ENCODE measurements at places on chromosomes 2 and 18. TPM values are rescaled to one million over a fixed set of nuclear protein-coding genes. Genes with fewer than 3 reads are reported as not detected.

- H3K27ac ChIP-seq: no peak overlapping the region
- no peaks in the 10 kb centered on the region for H3K36me3 ChIP-seq
- DNase-seq: no peak
- no peak overlapping the region for H3K4me3 ChIP-seq
These were observed 351.0 kb upstream of the POU3F3 start for GRCh38 chr2:104502901-104503300.

The SLC19A3 gene
- total RNA-seq: not detected

- H3K4me3 ChIP-seq: no peak overlapping the region
- DNase-seq: no peak
- H3K27ac ChIP-seq: no peak overlapping the region
- H3K27me3 ChIP-seq: no peaks in the 10 kb centered on the region
- no peaks in the 10 kb centered on the region for H3K36me3 ChIP-seq
These were observed 235.4 kb upstream of the FANCL start for GRCh38 chr2:58476556-58476955.

GRCh38 chr2:123696799-123697410 is 328.2 kb upstream of the CNTNAP5 start:
- H3K36me3 ChIP-seq: no peaks in the 10 kb centered on the region
- no peak overlapping the region for H3K4me3 ChIP-seq
- H3K27ac ChIP-seq: no peak overlapping the region
- no peaks in the 10 kb centered on the region for H3K4me1 ChIP-seq
- H3K27me3 ChIP-seq: no peaks in the 10 kb centered on the region
- no peak for DNase-seq

DNA sequence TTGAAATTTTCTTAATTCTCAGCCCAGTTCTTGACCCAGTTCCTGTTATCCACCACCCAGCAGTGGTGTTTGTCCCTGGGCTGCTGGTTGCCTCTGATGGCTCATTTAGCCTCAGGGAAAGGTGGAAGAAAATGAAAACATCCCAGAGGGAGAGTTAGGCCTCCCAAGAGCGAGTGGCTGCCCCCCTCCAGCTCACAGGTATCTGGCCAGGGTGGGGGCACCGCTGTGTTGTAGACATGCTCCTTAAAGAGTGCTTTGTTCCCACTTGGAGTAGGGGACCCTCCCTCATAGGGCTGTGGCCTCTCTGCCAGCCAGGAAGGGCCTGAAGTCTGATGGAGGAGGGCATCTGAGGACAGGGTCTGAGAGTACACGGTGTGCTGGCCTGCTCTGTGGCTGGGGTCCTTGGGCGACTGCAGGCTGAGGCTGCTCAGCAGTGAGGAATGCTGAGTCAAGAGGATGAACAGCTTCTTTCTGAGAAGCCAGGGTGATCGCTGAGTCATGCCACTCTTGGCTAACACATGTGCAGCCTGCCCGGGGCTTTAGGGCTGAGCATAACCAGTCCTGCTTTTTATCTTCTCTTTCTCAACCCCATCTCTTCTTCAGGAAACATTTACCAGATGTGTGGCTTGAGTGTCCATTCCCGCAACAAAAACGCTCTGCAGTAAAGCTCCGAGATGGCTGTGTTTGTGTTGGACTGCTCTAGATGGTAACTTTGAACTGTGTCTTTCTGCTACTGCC is 72.3 kb downstream of the IL1R2 start:
- no peaks in the 10 kb centered on the region for H3K27me3 ChIP-seq
- no peak overlapping the region for H3K4me3 ChIP-seq
- peak; percentile 97 for DNase-seq

The NT5DC4 gene
- not detected for total RNA-seq

The DRC1 gene
- total RNA-seq: not detected

The MALT1 gene
- total RNA-seq: 33.0 TPM

The MARCO gene
- total RNA-seq: 2.4 TPM

The LOXHD1 gene
- total RNA-seq: not detected

The ANKRD23 gene
- 7.6 TPM for total RNA-seq

DNA sequence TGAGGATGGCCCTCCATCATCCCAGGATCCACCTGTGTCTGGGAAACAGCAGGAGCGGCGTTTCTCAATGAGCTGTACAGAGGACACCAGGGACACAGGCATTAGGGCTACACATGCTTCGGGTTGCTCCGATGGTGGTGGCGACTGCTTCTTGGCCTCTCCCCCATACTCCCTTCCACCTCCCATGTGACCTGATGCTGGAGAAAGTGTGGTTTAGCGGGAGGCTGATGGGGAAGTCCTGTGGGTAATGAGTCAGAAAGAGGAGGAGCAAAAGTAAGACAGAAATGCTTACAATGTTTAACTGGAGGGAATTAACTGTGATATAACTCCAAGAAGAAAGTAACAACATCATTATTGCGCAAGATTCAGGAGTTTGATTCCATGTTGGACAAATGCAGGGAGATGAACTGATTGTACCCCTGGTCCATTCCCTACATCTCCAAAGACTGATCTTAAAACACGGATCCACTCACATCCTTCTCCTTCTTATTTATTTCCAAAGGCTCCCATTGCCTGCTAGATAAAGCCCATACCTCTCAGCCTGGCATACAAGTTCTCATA is 186.6 kb downstream of the NRP2 start:
- no peaks in the 10 kb centered on the region for H3K36me3 ChIP-seq
- no peak overlapping the region for H3K4me3 ChIP-seq
- no peaks in the 10 kb centered on the region for H3K27me3 ChIP-seq
- peak; percentile 50 for DNase-seq
- no peak overlapping the region for H3K27ac ChIP-seq
- no peaks in the 10 kb centered on the region for H3K4me1 ChIP-seq

DNA sequence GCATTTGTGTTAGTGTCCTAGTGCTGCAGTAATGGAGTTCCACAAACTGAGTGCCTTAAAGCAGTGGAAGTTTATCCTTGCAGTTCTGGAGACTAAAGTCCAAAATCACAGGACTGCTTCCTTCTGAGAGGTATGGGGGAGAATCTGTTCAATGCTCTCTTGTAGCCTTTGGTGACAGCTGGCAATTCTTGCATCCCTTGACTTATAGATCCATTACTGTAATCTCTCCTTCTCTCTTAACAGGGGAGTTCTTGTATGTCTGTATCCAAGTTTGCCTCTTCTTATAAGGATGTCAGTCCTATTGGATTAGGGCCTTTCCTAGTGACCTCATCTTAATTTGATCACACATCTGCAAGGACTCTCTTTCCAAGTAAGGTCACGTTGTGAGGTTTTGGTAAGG is 69.9 kb downstream of the XRCC5 start:
- H3K4me1 ChIP-seq: peaks cover 11% of the 10 kb centered on the region
- no peaks in the 10 kb centered on the region for H3K27me3 ChIP-seq
- DNase-seq: no peak

The SANBR gene
- total RNA-seq: 5.2 TPM

- H3K4me3 ChIP-seq: no peak overlapping the region
- H3K27me3 ChIP-seq: no peaks in the 10 kb centered on the region
- H3K4me1 ChIP-seq: peaks cover under 1% of the 10 kb centered on the region
- H3K27ac ChIP-seq: no peak overlapping the region
- peaks cover 10% of the 10 kb centered on the region for H3K36me3 ChIP-seq
These were observed 112.3 kb downstream of the GALNT1 start for GRCh38 chr18:35693829-35694228.

- H3K4me1 ChIP-seq: peaks cover 41% of the 10 kb centered on the region
- no peaks in the 10 kb centered on the region for H3K36me3 ChIP-seq
- peak overlapping the region; percentile 19 for H3K4me3 ChIP-seq
- peak; percentile 85 for DNase-seq
These were observed 94.3 kb downstream of the ZFP36L2 start for GRCh38 chr2:43131890-43132682.

DNA sequence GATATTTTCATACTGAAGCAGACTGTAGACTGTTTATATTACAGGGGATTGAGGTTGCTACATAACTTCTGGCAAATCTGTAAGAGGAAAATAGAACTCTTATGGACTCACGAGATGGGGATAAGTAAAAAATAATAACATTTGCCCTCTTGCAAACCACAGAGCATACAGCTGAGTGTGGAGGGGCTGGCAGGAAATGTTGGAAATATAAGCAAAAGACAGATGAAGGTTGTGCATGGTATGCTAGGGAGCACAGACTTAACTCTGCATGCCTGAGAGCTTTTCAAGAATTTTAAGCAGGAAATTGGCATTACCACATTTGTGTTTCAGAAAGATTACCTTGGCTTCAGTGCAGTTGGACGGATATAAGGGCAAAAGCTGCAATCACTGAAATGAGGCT is 411.1 kb downstream of the RAD51AP2 start:
- H3K4me1 ChIP-seq: no peaks in the 10 kb centered on the region
- no peak overlapping the region for H3K4me3 ChIP-seq
- no peaks in the 10 kb centered on the region for H3K36me3 ChIP-seq
- no peak overlapping the region for H3K27ac ChIP-seq

The NLRC4 gene
- total RNA-seq: 0.27 TPM

The RMC1 gene
- total RNA-seq: 24.7 TPM

The AQP12A gene
- not detected for total RNA-seq

The RNF144A gene
- total RNA-seq: 0.47 TPM

DNA sequence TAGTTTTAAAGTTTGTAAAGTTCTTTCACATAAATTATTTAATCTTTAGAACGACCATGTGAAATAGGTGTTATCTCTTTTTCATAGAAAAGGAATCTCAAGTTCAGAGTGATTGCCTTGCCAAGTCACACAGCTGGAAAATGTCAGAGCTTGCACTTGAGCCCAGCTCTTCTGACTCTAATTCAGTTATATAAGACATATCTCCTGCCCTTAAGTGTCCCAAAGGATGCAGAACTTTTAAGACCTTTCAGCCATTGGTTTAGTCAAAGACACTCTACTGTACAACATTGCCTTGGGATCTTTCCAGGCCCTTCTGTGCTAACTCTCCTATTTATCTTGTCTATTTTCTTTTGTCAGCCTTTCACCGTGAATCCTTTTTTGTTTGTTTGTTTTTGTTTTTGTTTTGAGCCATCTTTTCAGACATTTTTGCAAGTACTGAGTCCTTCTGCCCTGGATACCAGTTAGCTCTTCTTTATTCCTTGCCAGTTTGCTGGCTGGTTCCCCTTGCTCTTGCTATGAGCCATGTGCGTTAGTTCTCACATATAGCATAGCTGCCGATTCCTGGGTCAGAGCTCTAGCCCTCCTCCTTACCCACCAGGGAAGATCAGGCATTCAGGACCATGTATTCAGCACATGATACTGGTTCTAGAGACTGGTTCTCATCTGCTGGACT is 160.0 kb upstream of the MYO3B start:
- H3K4me3 ChIP-seq: no peak overlapping the region
- H3K36me3 ChIP-seq: peaks cover 16% of the 10 kb centered on the region
- no peak for DNase-seq
- no peak overlapping the region for H3K27ac ChIP-seq

- H3K36me3 ChIP-seq: no peaks in the 10 kb centered on the region
- H3K27me3 ChIP-seq: no peaks in the 10 kb centered on the region
- H3K4me1 ChIP-seq: peaks cover 13% of the 10 kb centered on the region
- no peak overlapping the region for H3K4me3 ChIP-seq
- DNase-seq: no peak
These were observed 28.3 kb downstream of the C18orf54 start for GRCh38 chr18:54386043-54386442.

The C2orf15 gene
- total RNA-seq: 0.74 TPM

The SRD5A2 gene
- total RNA-seq: not detected

The IL1R2 gene
- total RNA-seq: not detected

The ZNF892 gene
- 10.3 TPM for total RNA-seq

DNA sequence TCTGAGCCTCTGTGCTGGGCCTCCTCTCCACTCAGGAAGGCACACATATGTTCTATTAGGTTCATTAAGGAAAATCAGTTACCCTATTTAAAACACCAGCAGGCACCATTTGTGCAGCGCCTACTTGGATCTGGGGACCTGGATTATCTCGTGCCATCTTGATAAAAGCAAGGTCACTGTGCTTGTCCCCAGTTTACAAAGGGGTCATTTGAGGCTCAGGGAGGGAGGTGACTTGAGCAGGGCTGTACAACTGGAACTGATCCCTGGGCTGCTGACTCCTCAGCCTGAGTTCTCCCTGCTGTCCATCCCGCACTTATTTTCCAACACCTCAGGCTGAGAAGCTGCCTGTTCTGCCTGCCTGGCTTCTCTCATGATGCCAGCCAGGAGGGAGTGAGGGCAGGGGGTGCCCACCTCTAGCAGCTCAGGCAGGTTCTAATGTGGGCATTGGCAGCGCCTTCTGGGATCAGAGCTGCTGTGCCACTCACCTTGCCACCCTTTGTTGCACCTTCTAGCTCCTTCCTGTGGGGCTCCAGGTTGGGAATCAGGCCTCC is 120.3 kb downstream of the GLI2 start:
- no peaks in the 10 kb centered on the region for H3K27me3 ChIP-seq
- no peak for DNase-seq
- H3K4me1 ChIP-seq: no peaks in the 10 kb centered on the region
- no peak overlapping the region for H3K27ac ChIP-seq
- no peaks in the 10 kb centered on the region for H3K36me3 ChIP-seq
- no peak overlapping the region for H3K4me3 ChIP-seq

The SRBD1 gene
- 17.3 TPM for total RNA-seq

- no peak overlapping the region for H3K4me3 ChIP-seq
- H3K36me3 ChIP-seq: peaks cover 81% of the 10 kb centered on the region
- DNase-seq: no peak
- H3K27ac ChIP-seq: no peak overlapping the region
- no peaks in the 10 kb centered on the region for H3K4me1 ChIP-seq
- H3K27me3 ChIP-seq: no peaks in the 10 kb centered on the region
These were observed 19.1 kb downstream of the PDK1 start for GRCh38 chr2:172574965-172575364.

DNA sequence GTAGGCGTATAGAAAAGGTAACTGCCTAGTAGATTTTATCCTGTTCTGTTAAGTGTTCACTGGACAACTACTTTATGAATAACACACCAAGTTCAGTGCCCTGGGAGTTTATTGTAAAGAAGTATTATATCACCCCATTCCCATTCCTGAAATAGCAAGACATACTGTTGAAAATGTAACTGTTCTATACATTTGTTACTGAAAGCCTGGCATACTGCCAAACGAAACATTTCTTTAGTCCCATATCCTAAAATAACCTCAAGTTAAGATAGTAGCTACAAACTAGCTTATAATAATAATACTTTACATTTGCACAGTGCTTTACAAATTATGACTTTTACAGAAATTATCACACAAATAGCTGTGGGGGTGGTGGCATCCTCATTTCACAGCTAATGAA is 25.1 kb downstream of the SPDYA start:
- no peaks in the 10 kb centered on the region for H3K4me1 ChIP-seq
- no peaks in the 10 kb centered on the region for H3K27me3 ChIP-seq
- no peak overlapping the region for H3K27ac ChIP-seq
- peak; percentile 3 for DNase-seq
- H3K4me3 ChIP-seq: no peak overlapping the region

The CD8B2 gene
- total RNA-seq: not detected

GRCh38 chr2:46780801-46781445 is 134.7 kb downstream of the MCFD2 start:
- no peak for DNase-seq
- no peak overlapping the region for H3K27ac ChIP-seq
- no peaks in the 10 kb centered on the region for H3K27me3 ChIP-seq
- no peaks in the 10 kb centered on the region for H3K36me3 ChIP-seq
- H3K4me3 ChIP-seq: no peak overlapping the region

DNA sequence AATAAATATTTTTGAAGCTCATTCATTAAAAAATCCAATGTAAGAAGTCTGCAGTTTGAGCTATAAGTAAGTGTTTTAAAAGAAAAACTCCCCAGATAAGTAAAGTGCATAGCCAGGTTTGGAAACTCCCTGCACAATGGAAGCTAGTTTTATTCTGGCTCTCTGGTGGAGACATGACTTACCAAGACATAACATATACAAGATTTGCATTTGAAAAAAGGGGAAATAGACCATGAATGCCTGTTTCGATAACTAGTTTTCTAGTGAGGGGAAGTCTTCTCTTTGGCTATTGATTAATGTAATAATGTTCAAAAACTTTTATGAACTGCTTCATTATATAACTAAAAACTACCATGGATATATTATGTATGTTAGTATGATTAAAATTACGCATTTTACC is 435.2 kb downstream of the ARHGAP15 start:
- no peaks in the 10 kb centered on the region for H3K36me3 ChIP-seq
- H3K4me3 ChIP-seq: no peak overlapping the region
- H3K4me1 ChIP-seq: peaks cover 7% of the 10 kb centered on the region
- no peaks in the 10 kb centered on the region for H3K27me3 ChIP-seq
- H3K27ac ChIP-seq: no peak overlapping the region
